ENCODE measurements at places on chromosomes 1 and 21.

GRCh38 chr1:64678366-64678765 is 66.5 kb upstream of the RAVER2 start:
- DNase-seq = no peak

- no peak for DNase-seq
Measured at GRCh38 chr1:47418681-47419325, 2.7 kb downstream of the FOXE3 start.

GRCh38 chr1:58107943-58108342 is 438.6 kb downstream of the OMA1 start:
- no peak for DNase-seq

GRCh38 chr1:204746838-204747442 is 61.4 kb upstream of the LRRN2 start:
- no peak for DNase-seq

- no peak for DNase-seq
Measured at GRCh38 chr1:15355968-15356625, 53.6 kb upstream of the EFHD2 start.

DNA sequence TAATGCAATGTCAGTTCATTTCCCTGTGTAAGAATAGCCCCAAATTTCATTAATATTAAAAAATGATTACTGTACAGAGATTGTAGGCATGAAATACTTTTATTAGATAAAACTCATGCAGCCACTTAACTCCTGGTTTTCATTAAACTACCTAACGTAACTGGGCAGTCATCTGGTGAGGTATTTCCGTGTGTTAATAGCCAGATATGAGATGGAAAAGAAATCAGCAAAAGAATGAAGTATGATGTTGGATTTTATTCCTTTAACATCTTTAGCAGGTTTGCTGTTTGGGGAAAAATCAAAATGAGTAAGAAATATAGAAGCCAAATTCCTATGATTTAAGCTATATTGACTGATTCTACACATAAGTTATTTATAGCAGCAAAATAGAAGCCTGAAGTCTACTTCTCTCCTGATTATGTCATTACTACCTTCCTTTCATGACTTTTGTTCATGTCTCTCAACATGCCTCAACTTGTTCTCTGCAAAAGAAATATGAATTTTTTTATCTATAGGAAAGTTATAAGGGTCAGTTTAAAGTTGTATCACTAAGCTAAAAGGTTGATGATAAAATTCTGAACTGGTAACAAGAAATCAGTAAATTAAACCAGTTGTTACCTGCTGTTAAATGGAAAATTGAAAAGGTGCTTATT is 42.6 kb downstream of the CCDC18 start:
- no peak for DNase-seq

DNA sequence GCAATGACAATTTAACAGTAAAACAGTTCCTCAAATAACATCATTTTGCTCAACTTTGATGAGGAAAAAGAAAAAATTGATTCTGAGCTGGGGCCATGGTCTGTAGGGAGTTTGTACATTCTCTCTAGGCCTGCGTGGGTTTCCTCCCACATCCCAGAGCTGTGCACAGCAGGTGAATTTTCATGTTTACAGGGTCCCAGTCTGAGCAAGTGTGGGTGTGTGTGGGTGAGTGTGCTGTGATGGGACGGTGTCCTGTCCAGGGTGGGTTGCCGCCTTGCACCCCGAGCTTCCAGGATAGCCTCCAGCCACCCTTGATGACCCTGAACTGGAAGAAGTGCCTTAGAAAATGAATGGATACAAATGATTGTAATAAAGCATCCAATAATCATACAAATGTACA is 75.6 kb upstream of the BCL10 start:
- no peak for DNase-seq

- no peak for DNase-seq
Measured at GRCh38 chr1:54850069-54850730, 36.8 kb downstream of the DHCR24 start.

- DNase-seq = peak; percentile 12
Measured at GRCh38 chr1:240189386-240189989, 97.8 kb downstream of the FMN2 start.

- DNase-seq = no peak
Measured at GRCh38 chr1:219794085-219794743, 134.1 kb downstream of the SLC30A10 start.

DNA sequence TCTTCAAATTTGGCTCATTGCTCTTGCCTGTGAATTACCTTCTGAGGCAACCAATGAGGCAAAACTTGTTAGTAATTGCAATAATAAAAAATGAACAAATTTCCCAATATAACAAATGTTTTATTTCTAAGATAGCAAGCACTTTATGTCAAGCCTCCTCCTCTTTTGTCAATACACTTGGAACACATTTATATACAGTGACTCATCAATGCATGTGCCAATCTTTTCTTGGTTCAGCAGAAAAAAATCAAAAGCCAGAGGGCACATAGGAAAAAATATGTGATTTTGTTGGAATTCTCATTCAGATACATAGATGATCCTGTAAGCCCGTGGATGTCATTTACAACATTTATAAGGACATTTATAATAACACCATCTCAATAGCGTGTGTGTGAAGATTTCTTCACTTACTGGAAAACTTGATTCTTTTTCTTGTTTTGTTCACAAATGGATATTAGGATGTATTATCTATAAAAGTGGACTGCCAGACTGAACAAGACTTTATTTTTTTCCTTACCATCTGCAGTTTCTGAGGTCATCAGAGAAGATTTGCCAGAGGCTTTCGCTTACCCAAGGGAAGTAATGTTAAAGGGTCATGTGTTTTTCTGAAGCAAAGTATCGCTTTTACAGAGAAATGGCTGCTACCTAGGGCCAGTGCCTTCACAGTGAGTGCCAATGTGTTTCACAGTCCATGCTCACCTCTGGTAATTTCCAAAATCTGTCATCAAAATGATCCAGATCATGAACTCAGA is 645.7 kb upstream of the PTBP2 start:
- DNase-seq = no peak

DNA sequence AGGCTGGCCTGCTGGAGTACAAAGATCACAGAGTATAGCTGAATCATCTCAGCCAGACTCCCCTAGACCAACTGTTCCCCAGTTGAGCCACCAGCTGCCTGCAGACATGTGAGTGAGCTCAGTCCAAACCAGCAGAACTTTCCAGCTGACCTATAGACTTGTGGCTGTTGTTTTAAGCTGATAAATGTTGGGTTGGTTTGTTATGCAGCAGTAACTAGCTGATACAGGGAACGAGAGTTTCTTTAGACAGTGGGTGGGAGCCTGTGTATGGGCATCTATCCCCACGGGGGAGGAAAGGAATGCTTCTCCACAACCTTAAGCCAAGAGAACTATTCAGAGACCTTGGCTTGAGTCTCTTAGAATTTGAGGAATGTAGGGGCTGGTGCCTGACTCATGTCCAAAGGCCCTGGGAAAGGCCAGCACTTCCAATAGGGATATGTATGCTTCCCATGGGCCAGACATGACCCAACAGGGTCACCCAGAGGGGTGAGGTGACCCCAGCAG is 30.1 kb downstream of the SLC1A7 start:
- no peak for DNase-seq

- DNase-seq = no peak
Measured at GRCh38 chr1:97677702-97678101, 243.1 kb downstream of the DPYD start.

- DNase-seq = peak; percentile 77
Measured at GRCh38 chr1:209641832-209642172, 10.4 kb downstream of the LAMB3 start.

DNA sequence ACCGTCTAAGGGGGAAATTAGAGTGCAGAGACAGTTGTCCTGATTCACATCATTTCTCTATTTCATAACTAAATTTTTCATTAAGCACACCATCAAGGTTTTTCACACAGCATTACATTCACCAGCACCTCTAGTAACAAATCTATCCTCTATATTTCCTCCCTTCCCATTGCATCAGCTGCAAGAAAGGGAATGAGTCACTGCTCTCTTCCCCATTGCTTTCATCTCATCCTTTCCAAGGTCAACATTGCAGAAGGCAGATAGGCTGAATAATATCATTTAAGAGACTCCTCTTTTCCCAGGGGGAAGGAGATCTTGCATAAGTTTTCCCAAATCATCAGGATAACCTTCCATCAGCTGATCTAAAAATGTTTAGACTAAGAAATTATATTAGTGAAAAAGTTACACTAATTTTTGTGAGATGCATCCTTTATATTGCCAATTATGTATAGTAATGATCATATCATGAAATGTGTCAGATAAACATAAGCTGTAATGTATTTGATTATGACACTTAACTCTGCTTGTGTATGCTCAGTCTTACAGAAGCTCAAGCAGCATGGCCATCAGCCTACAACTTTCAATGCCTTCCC is 4.3 kb downstream of the INTS7 start:
- DNase-seq = no peak

GRCh38 chr1:201551877-201552731 is 13.2 kb downstream of the NAV1 start:
- DNase-seq = no peak

GRCh38 chr1:54355931-54356679 is 50.1 kb downstream of the SSBP3 start:
- DNase-seq = no peak

GRCh38 chr1:112937495-112937894 is 18.5 kb downstream of the SLC16A1 start:
- DNase-seq = no peak

DNA sequence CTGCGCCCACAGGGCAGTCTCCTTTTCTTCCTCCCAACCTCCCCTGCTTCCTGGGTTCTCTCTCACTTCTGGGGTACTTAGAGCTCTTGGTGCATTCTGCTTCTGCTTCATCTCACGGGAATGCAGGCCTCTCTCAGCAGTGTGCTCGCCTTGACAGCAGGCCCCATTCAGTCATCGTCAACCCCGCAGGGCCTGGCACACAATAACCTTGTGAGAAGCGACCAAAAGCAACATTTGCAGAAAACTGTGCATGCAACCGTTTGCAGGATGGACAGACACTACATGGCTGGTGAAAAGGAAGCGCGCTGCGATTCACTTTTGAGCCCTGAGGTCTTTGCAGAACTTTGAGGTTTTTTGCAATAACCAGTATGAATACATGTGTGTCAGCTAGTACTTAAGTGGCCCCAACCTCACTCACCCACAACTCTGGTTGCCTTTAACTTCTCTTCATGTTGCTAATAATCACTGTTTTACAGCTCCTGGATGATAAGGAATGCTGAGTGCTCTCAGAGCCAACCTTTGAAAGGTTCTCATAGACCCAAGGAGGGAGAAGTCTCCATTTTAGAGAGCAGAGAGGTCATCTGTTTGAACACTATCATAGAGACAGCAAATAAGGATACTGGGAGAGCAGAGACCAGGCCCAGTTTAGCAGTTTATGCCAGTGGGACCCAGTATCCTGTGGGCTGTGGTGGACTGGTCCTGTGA is 2.5 kb upstream of the CD160 start:
- DNase-seq = no peak

- no peak for DNase-seq
Measured at GRCh38 chr1:23555986-23556634, 3.2 kb downstream of the ID3 start.

DNA sequence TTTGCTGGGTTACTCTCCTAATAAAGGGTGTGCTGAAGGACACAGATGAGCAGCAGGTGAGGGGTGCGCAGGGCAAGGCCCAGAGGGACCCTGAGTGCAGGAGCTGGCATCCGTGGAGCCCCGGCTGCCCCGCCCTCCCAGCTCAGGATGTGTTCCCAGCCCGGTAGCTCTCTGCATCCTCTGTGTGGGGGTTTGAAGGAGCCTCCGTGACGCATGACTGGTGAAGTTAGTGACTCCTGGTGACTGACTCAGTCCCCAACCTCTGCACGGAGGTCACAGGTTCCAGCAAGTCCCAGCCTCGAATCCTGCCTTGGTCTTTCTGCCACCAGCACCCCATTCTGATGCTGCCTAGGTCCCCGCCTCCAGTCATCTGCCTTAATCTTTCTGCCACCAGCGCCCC is 21.6 kb upstream of the TSPEAR start:
- DNase-seq = no peak

DNA sequence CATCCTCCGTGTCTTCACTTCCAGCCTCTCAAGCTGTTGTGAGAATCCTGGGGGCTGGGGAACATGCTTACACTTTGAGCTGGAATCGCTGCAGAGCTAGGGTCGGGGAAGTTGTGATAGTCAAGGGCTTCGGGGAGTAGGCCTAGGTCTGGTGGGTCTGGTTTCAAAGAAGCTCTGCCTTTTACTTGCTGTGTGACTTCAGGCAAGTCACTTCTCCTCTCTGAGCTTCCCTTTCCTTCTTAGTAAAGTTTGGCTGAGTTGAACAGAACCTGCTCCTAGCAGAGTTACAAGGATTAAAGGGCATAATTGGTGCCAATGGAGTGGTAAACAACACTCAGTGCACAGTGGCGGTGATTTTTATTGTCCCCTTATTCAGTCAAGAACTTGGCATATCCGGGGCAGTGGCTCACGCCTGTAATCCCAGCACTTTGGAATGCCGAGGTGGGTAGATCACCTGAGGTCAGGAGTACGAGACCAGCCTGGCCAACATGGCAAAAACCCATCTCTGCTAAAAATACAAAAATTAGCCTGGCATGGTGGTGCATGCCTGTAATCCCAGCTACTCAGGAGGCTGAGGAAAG is 25.7 kb downstream of the ARHGEF19 start:
- DNase-seq = no peak

GRCh38 chr1:57423656-57424211 is at the start of gene DAB1:
DAB1 (minus strand) TSS chr1:57424060; CDS start chr1:57291030, 133,030 bp downstream.
- DNase-seq = peak; percentile 13

- no peak for DNase-seq
Measured at GRCh38 chr1:47837056-47837830, 159.9 kb downstream of the TRABD2B start.

DNA sequence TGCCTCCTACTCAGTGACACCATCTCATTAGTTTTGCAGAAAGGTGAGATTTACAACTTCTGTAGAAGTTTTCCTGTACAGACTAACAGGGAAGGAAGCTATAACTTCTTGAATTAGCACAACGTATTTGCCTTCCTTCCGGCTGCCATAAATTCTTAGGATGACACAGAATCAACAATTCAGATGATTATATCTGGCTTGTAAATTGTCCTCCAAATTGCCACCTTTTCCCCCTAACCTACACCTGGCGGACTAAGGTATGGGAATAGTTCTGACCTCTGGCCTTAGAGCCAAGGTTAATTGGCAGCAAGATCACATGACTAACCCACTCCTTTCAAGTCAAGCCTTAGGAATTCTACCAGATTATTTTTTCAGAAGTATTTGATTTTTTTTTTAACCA is 284.3 kb downstream of the LMO4 start:
- DNase-seq = no peak

DNA sequence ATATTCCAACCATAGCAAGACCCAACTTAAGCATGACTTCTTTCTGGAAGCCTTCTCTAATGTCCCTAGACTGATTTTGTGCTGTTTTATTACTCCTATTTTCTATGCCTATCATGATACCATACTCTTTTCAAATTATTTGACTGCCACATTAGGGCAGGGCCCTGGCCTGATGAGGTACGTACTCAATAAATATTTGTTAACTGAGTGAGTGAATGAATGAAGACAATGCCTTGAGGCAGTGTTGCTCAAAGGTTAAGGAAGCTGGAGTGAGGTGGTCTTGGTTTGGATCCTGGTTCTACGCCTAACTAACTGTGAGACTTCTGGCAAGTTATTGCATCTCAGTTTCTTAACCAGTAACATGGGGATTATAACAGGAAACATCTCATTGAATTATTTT is 38.3 kb upstream of the BACH1 start:
- no peak for DNase-seq

All from renal cortex interstitium (tissue), 15 donors.